ENCODE measurements at places on chromosomes 11 and 22.

- no peak for DNase-seq
These were observed 23.5 kb upstream of the PHF21A start for GRCh38 chr11:46144741-46145140.

DNA sequence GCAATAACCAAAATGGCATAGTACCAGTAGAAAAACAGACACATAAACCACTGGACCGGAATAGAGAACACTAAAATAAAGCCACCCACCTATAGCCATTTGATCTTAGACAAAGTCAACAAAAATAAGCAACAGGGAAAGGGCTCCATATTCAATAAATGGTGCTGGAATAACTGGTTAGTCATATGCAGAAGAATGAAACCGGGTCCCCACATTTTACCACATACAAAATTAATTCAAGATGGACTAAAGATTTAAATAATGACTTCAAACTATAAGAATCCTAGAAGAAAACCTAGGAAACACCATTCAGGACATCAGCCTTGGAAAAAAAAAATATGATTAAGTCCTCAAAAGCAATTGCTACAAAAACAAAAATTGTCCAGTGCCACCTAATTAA is 30.1 kb upstream of the NOX4 start:
- DNase-seq = no peak

- no peak for DNase-seq
These were observed 126.1 kb downstream of the DSCAML1 start for GRCh38 chr11:117670924-117671323.

- no peak for DNase-seq
These were observed 123.5 kb downstream of the MPPED1 start for GRCh38 chr22:43535336-43535735.

DNA sequence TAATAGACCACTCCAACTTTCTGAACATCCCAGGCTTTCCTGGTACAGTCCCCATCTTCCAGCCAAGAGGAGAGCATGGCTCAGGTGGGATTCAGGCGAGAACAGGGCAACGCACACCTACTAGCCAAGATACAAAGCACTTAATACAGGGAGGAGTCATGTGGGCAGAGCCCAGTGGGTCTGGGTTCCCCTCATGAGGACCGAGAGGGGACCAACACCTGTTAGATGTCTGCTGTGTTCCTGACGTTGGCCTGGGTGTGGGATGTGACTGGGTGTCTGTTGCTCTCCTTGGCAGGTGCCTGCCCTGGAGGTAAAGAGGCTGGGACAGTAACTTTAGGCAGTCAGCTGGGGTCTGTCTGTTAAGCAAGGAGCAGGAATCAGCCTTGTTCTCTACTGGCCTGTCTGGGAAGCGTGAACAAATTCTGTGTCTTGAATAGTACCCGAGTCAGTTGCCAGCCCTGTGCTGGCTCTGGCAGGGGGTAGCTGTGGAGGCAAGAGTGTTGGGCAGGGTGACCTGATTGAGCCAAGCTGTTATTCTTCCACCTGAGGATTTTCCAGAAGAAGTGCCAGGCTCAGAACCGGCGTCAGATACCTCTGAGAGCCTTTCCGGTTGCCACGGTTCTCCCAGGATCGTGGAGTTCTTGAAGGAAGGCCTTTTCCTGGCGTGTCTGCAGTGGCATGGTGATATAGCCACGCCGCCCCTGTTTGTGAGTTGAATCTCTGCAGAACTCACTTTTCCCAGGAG is 56.3 kb downstream of the BCR start:
- DNase-seq = no peak

- no peak for DNase-seq
These were observed 10.9 kb downstream of the TCIRG1 start for GRCh38 chr11:68049509-68050370.

DNA sequence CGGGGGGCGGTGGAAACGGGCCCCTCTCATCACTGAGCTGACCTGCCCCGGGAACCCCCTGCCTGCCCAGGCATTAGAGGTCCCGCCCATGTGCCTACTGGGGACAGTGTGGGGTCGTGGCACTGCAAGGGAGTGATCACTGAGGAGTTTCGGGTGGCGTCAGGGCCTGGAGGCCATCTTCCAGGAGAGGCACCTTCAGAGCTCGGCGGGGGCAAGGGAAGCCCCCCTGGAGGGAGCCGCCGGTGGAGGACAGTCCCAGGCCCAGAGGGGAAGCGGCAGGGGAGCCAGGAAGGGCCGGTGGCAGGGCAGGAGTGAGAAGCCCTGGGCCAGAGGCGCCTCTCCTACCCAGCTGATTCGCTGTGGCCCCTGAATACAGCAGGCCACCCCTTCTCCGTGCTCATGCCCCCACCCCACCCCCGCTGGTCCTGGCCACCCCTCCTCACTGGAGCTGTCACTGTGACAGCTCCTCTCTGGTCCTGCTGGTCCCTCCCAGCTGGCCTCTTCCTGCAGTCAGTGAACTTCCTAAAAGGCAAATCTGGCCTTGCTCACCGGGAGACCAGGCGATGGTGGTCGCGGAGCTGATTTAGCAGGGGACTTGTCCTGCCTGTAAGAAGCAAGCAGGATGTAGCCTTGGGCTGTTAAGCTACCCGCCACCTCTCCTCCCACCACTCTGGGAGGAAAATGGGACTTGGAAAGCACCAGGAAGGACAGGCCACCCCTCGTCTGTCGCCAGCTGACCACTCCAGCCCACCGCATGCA is 2.0 kb upstream of the MAPK11 start:
- no peak for DNase-seq

DNA sequence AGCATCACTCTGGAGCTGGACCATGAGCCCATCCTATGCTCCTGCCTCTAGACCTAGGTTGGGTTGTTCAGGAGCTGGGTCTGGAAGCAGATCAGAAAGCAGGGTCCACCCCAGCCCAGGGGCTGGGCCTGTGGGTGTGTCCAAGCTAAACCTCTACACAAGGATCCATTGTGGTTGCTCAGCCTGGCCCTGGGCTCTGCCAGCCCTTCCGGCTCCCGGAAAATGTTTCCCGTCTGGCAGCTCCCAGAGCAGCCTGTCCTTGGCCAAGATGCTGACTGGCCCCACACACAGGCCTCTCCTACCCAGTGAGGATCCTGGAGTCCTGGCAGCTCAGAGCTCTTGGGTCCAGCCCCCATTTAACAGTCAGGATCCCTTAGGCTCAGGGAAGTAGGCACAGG is 35.3 kb upstream of the FCHSD2 start:
- no peak for DNase-seq

DNA sequence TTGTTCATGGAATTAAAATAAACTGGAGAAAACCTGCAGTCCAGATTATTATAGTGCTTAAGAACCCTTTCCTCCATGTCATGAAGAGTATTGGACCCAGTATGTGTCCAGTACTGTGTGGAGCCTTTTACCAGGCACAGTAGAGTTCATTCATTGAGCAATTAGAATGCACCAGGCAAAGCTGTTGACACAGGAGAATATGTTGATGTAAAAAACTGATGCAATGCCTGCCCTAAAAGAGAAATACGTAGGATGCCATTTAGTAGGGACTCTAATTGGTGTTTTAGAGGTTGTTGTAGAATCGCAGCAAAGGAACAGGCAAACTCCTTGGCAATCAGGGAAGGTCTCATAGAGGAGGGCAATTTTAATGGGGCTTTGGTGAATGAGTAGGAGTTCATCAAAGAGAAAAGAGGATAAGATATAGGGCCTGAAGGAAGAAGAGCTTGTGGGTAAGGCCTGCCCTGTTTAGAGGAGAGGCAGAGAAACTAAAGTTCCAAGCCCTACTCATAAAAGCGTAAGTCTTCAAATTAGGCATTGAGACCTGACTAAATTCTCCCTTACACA is 126.4 kb downstream of the SEZ6L start:
- no peak for DNase-seq

- DNase-seq = no peak
These were observed 70.9 kb downstream of the DBX1 start for GRCh38 chr11:20089367-20089766.

DNA sequence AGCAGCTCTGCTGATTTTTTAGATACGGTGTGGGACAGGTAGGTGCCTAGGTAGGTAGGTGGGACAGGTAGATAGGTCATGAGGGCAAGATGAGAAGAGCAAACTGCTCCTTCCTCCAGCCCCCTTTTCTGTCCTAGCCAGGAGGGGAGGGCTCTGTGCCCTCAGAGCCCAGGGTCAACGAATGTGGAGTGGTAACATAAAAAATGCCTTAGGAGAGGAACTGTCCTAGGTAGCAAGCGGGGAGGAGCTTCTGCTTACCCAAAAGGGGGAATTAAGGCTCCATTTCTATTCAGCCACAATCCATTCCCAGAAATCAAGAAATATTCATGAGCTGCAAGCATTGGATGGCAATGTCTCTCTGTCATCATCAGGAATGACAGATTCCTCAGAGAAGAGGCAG is 234.8 kb downstream of the GRIK4 start:
- no peak for DNase-seq

DNA sequence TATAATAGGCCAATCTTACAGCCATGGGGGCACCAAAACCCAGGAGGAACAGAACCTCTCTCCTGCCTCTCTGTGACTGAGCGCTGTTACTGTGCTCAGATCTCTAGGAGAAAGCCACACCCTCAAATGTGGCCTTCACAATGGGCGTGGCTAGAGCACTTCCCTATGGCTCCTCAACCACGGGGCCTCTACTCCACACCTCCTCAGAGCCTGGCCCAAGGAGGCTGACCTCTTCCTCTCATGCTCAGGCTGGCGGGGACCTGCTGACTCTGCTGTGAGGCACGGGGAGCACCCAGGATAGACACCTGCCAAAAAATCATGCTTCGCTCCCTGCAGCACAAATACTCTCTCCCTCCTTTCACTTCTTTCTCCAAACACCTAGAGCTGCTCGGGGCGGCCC is 41.0 kb downstream of the C11orf58 start:
- no peak for DNase-seq

DNA sequence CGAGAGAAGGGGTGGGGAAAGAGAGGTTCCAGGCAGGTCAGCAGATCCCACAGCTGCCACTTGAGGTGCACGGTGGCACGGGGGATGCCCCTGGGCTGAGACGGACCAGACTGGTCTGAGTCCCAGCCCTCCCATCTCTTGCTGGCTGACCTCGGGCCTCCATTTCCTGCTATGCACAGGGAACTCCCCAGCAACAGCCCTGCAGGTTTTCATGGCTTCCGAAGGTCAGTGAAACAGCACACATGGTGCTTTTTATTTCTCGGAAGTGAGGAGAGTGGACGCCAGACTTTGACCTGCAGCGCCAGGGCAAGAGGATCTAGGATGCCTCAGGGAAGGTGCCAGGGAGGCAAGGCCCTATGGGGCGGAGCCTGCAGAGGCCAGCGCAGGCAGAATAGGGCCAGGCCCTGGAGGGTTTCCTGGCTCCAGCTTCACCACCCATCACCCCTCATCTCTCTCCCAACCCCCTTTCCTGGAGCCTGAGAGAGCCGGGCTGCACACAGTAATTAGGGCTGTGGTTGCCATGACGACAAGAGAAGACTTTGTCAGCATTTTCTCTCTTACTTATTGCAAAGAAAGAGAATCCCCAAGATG is 29.5 kb downstream of the SLC22A12 start:
- no peak for DNase-seq

- DNase-seq = no peak
These were observed 10.5 kb upstream of the C11orf24 start for GRCh38 chr11:68282141-68282860.

GRCh38 chr11:46367244-46367915 is 14.1 kb upstream of the MDK start:
- DNase-seq = no peak

GRCh38 chr22:28981818-28982499 is 79.7 kb downstream of the C22orf31 start:
- DNase-seq = no peak

GRCh38 chr11:111665777-111666176 is 63.5 kb downstream of the SIK2 start:
- DNase-seq = no peak
